ENCODE measurements at places on chromosomes 6 and 20.

GRCh38 chr6:108576709-108577108, 16.0 kb downstream of the FOXO3 start:
- DNase-seq = no peak

GRCh38 chr6:121413879-121414278, 21.6 kb upstream of the GJA1 start:
- no peak for DNase-seq

DNA sequence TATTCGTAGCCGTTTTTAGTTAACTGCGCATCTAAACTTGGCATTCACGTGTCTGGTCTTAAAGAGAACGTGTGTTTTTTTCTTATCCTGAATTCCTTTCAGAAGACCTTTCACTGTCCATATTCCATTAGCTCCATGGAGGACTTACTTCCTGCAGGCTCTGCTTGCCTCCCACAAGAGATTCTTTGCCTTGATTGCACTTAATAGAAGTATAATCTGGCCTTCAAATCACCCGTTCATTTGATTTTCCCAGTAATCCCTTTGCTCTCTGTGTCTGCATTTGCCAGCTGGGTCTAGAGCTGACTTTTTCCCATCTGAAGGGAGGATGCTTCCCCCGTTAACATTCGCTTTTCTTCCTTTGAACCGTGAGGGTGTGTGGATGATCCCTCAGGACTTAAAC, 79.5 kb downstream of the RNF182 start:
- DNase-seq = no peak

GRCh38 chr6:118469468-118469867, 78.6 kb upstream of the PLN start:
- DNase-seq = no peak

DNA sequence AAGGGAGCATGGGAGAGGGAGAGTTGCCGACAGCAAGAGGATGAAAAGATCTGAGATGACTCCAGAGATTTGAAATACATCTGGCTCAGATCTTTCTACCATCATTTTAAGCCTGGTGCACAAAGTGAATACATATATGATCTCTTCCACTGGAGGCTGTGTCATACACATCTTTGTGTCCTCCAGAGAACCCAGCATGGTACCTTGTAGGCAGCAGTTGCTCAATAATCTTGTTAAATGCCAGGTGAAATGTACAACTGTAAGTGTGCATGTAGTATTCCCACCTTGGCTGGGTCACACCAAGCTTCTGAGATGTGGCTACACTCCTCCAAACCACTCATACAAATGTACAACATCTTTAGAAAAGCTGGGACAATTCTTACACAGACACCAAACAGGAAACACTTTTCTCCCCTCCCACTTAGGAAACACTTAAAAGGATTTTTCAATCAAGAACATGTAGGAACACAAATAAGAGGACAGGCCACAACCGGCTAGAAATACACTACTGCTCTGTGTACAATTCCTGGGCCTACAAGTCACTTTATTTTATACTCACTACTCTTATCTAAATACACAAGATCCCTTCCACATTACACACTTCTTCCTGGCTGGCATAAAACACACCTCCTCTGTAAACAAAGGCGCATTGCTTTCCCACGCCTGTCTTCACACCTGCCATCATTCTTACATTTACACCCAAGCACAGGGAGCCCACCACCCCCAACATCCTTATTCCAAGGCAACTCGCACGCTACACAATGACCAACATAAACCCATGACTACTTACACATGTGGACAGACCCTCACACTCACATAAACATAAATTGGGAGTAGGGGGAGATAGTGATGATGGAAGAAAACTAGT, 3.8 kb upstream of the IER3 start:
- DNase-seq = no peak

DNA sequence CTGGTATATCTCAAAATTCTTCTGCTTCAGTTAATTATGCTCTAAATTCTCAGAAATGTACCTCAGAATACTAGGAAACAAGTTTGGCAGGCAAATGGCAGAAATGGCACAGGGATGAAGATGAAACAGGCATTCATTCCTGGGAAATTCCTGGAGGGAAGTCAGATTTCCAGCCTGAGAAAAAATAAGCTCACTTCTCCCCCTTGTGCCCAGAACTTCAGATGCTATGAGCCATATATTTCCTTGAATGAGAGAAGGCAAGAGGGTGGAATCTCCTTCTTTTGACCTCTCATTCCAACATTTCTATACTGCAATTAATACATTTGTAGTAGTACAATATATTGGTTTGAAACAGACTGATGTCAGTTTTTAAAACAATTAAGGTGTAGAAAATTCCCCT, 22.8 kb downstream of the RGS17 start:
- DNase-seq = no peak

DNA sequence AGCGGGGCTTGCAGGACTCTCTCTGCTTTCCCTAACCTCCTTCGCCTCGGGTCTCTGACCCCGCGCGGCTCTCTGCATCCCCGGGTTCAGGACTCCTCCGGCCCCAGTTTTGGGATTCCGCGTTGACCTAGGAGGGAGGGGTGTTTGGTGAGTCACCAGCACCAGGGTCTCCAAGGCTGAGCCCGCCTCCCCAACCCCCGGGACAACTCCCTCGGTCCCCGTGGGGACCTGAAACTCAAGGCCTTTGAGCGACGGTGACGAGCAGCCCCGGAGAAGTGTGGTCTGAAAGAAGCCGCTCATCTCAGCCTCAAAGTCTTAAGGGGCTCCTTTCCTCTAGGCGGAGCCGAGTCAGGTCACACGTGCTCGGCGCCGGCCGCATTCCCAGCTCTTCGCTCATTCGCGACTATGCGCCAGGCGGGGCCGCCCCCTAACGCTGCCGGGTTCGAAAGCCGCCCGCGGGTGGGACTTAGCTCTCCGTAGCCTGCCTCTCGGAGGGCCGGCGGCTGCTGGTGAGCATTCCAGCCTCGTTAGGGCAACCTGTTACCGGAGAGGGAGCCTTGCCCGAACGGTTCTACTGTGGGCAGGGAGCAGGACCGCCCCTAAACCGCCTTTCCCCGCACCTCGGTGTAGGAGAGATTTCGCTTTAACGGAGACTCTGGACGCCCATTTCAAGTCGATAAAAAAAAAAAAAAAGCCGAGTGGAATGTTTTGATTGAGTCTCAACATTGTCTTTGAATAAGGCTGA, 3.0 kb upstream of the PRDM13 start:
- no peak for DNase-seq

- DNase-seq = no peak
These were observed 72.6 kb downstream of the SHPRH start for GRCh38 chr6:145891565-145891964.

DNA sequence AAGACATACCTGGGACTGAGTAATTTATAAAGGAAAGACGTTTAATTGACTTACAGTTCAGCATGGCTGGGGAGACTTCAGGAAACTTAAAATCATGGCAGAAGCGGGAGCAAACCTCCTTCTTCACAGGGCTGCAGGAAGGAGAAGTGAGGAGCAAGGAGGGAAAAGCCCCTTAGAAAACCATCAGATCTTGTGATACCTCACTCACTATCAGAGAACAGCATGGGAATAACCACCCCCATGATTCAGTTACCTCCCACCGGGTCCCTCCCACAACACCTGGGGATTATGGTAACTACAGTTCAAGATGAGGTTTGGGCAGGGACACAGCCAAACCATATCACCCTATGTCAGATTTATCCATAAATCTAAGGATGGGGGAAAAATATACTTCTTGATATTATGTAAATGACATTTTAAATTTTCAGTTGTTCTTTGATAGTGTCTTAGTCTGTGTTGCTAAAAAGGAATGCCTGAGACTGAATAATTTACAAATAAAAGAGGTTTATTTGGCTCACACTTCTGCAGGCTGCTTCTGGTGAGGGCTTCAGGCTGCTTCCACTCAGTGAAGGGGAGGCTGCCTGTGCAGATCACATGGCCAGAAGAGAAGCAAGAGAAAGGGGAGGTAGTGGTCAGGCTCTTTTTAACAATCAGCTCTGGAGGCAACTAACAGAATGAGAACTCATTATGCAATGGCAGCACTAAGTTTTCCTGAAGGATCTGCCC, 1.2 kb upstream of the MCM9 start:
- no peak for DNase-seq

DNA sequence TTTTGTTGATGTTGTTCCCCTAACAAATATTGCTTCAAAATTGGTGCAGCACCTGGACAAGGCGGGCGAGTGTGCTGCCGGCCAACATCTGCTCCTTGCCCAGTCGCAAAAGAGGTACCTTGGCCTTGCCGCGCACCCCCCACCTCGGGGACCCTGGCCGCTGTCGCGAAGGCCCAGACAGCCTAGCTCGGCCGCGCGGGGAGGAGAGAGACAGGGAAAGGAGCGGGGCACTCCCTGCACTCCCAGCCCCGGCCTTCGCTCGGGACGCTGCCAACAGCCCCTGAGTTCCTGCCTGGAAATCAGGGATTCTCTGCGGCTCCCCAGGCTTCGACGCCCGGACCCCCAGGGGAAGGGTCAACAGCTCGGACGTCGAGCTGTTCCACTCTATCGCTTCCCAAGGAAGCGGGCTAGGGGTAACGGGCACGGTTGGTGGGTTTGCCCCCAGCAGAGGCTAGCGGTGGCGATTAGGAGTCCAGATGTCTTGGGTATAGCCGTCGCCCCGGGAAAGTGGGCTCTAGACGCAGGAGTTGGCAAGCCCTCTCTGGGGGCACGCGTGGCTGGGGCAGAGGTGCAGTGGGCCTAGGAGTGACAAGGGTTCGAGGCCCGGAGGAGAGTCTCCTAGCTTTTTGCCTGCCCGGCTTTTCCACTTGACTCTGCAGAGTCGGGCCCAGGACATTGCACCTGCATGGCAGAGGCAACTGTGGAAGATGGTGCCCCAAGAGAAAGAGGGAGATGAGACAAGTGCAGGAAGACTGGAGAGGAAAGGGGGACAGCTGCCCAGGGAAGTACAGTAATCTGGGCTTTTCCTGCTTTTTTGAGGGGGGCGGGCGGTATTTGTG, 8.2 kb downstream of the POU3F2 start:
- no peak for DNase-seq

GRCh38 chr20:1094751-1095150, 23.7 kb upstream of the PSMF1 start:
- no peak for DNase-seq

DNA sequence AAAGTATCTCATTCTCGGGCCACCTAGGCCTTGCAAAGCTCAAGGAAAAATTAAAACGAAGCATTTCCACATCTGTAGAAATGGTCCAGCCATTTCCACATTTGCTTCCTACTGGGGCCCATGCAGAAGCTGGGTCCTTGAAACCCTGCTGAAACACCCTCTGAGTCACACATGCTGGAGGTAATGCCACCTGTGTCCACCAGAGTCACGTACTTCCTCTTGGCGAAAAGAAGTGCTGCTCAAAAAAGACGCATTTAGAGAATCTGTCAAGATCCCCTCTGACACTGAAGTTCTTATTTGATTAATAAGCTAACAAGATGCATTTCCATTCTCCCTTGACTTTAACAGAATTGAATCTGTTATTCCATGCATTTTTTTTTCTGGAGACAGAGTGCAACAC, 423.2 kb downstream of the PREX1 start:
- no peak for DNase-seq

GRCh38 chr6:16344756-16345155, 106.4 kb downstream of the GMPR start:
- no peak for DNase-seq

DNA sequence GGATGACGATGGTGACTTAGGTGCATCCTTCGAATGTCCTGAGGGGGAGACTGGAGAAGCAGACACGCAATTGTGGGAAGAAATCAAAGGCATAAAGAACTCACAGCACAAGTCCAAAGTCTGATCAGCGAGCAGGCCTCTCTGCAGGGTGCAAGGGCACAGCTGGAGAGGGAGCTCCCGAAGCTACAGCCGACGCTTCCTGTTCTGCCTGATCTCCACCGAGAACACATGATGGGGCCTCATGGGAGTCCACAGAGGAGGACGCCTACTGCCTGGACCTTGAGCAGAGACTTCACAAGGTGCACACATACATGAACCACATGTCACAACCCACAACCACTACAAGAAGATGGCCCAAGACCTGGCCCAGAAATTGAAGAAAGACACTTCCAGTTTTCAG, 51.4 kb downstream of the RIN2 start:
- no peak for DNase-seq

GRCh38 chr20:23160536-23161243, 74.6 kb upstream of the CD93 start:
- no peak for DNase-seq

DNA sequence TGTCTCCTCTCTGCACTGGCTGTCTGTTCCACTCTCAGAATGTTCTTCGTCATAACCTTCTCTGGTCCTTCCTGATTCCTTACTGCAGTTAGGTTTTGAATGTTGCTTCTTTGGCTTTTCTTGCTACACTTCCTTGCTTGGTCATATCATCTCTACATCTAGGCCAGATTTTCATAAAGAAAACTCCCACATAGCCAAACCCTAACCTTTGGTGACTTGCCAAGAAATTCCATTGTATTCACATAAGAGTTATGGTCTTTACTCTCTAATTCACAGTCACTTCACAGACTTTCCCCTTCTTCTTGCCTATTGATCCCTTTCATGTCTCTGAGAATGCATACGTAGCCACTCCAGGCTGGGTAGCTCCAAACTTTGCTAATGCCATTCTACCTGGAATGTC, 41.9 kb upstream of the SIM1 start:
- DNase-seq = no peak

- DNase-seq = no peak
These were observed 26.5 kb upstream of the GFOD1 start for GRCh38 chr6:13513626-13514502.

GRCh38 chr6:36769183-36769675, 70.0 kb downstream of the CPNE5 start:
- DNase-seq = no peak

- DNase-seq = no peak
These were observed 90.4 kb downstream of the NFATC2 start for GRCh38 chr20:51452091-51452613.

DNA sequence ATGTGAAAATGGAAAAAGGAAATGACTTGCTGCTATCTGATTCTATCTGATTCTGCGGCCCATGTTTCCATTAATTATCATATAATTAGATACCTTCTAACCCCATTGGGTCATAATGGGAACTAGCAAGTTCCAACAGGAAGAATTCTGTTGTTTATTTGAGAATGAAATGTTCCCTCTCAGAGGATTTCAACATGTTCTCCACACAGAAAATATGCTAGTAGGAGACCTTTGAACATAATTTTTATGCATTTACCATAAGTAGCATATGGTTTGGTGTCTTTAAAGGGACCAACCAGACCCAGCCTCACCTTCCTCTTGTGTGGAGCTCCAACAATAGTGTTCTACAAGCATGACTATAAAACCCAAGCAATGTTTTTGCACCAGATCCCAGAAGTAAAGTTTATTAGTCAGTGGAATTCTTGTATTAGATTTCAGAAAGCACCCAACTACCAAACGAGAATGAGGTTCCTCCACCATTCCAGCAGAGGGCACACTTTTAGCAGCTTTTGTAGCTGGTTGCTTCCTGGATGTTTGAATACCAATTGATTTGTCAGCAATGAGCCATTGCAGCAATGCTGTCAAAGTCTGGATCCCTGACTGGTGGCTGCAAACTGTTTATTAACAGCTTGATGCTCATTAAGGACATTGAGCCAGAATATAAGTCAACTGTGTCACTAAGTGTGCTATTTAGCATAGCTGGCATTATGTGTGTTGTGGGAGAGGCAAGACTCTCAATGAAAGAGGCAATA, 143.6 kb upstream of the GJE1 start:
- no peak for DNase-seq
